ENCODE measurements at places on chromosomes 1 and 21.

- no peak for DNase-seq
Measured at GRCh38 chr1:53934170-53934765, 11.2 kb downstream of the IFT25 start.

DNA sequence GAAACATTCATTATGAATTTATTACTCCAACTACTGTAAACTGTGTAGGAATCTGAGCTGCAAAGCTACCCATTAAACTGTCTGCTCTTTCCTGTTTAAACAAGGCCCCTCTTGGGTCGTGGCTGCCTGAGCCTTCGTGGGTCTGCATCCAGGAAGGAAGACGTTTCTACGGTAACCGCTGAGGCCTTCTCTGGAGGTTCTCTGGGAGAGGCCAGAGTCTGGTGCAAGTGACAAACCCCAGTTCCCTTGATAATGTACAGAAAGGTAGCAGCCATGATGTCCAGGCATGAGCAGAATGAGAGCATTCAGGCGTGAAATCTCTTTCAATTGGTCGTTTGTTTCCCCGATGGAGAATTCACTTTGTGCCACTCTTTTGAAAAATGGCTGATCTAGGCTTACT is 350.2 kb downstream of the PLPP3 start:
- no peak for DNase-seq

GRCh38 chr21:31992391-31992790 is 119.6 kb downstream of the HUNK start:
- no peak for DNase-seq

GRCh38 chr1:207145401-207146058 is 41.5 kb downstream of the C4BPA start:
- no peak for DNase-seq

- DNase-seq: no peak
Measured at GRCh38 chr1:236308827-236309226, 27.1 kb upstream of the ERO1B start.

GRCh38 chr1:91828583-91829281 is 57.2 kb downstream of the TGFBR3 start:
- no peak for DNase-seq

GRCh38 chr1:182087719-182088350 is 26.3 kb upstream of the ZNF648 start:
- DNase-seq: no peak
